Renal cortex interstitium (tissue), 15 donors: ENCODE measurements at places on chromosomes 3 and 15. TPM values are rescaled to one million over a fixed set of nuclear protein-coding genes. Genes with fewer than 3 reads are reported as not detected.

TMEM207 gene
- 17.7 TPM for polyA plus RNA-seq

CELSR3 gene
- polyA plus RNA-seq, result 1.3 TPM

ROPN1 gene
- polyA plus RNA-seq, result not detected

ACTC1 gene
- polyA plus RNA-seq, result 1.2 TPM

STX19 gene
- 0.29 TPM for polyA plus RNA-seq

FAM81A gene
- 25.9 TPM for polyA plus RNA-seq
